Kidney glomerular epithelial cell (primary cell): ENCODE measurements at places on chromosomes 4 and X.

DNA sequence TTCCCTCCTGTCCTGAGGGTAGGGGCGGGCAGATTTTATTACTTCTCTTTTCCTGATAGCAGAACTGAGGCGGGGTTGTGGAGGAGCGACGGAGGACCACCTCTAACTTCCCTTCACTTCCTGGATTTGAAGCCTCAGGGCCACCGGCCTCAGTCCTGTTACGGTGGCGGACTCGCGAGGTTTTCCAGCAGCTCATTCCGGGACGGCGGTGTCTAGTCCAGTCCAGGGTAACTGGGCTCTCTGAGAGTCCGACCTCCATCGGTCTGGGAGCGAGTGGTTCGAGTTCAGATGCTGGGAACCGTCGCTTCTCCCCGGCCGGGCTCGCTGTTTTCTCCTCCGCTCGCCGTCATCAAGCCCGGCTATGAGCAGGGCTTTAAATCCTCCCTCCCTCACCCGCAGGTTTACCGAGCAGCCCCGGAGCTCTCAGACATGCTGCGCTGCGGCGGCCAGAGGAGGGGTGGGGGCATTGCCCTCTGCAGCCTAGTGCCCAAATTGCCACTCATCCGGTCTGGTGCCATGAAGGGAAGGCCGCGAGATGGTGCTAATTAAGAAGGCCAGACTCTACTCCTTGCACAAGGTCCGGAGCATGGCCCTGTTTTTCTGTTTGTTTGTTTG lies 23.3 kb downstream of the HAND2 start:
- no peak for DNase-seq

DNA sequence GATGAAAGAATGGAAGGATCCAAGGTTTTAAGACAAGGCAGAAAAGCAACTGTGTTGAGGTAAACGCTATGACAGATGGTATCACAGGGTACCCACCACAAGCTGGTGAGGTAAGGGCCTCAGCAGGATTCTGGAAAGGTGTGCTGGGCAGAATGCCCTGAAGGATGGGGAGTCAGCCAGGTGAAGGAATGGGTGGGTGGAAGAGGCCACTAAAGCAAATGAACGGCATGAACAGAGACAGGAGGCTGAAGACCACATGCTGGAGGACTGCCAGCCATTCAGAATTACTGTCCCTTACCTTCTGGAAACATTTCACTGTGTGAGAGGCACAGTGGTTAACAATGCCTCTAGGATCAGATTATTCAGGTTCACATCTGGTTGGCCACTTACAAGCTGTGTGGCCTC lies 23.6 kb downstream of the GPRIN3 start:
- no peak for DNase-seq

- peak; percentile 2 for DNase-seq
These were observed 3.8 kb upstream of the CENPC start for GRCh38 chr4:67549123-67549522.

GRCh38 chrX:42378857-42379256 lies 399.1 kb downstream of the PPP1R2C start:
- DNase-seq = no peak

GRCh38 chr4:7154351-7154981 lies 37.9 kb upstream of the SORCS2 start:
- DNase-seq = no peak

- DNase-seq = no peak
These were observed at the start of gene SOWAHD for GRCh38 chrX:119757979-119758730. Gene SOWAHD, plus strand, starts transcription at chrX:119758588. Its CDS starts 80 bp downstream, at chrX:119758668.

- DNase-seq = peak; percentile 23
These were observed 59.2 kb downstream of the SLC7A11 start for GRCh38 chr4:138182838-138183426.

DNA sequence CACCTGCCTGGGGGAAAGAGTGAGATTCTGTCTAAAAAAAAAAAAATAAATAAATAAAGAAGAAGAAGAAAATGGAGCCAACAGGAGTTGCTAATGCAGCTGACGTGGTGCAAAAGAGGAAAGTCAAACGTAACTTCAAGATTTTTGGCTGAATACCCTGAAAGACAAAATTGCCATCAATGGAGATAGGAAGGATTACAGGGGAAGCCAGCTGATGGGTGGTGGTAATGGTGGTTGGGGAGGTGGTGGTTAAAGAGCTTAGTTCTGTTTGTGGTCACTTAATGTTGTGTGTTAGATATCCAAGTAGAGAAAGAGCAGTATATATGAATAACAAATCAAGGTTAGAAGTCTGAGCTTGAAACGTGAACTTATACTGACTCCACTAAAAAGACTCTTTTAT lies 225.4 kb downstream of the ARHGAP24 start:
- no peak for DNase-seq

DNA sequence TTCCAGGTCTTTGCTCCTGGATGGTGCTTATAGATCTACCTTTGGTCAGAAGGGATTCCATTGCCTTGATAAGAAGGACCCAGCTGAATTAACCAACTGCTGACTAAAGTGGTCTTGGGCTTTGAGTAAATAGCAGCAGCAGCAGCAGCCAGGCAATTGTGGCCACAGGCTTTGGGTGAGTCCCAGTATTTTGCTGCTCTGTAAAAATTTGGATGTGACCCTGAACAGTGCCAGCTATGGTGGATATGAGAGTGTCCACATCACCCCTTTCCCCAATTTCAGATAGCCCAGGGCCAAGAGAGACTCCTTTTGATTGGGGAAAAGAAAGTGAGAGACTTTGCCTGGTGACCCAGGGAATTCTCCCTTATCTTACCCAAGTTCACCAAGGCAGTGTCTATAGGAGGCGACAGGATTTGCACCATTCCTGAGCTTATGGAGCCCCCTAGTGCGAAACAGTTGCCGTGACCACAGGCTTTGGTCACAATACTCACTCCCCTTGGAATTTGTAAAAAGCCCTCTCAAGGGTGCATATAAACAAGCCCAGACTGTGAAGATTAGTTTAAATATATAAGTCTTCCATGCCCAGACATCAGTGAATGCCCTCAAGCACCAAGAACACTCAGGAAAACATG lies 518.0 kb downstream of the TMA16 start:
- no peak for DNase-seq

- DNase-seq = no peak
These were observed 109.5 kb downstream of the TAB3 start for GRCh38 chrX:30779453-30780030.

GRCh38 chr4:118284169-118284568 lies 68.6 kb downstream of the PRSS12 start:
- DNase-seq = no peak

- peak; percentile 82 for DNase-seq
These were observed 155.7 kb downstream of the CHIC2 start for GRCh38 chr4:53908661-53909078.

DNA sequence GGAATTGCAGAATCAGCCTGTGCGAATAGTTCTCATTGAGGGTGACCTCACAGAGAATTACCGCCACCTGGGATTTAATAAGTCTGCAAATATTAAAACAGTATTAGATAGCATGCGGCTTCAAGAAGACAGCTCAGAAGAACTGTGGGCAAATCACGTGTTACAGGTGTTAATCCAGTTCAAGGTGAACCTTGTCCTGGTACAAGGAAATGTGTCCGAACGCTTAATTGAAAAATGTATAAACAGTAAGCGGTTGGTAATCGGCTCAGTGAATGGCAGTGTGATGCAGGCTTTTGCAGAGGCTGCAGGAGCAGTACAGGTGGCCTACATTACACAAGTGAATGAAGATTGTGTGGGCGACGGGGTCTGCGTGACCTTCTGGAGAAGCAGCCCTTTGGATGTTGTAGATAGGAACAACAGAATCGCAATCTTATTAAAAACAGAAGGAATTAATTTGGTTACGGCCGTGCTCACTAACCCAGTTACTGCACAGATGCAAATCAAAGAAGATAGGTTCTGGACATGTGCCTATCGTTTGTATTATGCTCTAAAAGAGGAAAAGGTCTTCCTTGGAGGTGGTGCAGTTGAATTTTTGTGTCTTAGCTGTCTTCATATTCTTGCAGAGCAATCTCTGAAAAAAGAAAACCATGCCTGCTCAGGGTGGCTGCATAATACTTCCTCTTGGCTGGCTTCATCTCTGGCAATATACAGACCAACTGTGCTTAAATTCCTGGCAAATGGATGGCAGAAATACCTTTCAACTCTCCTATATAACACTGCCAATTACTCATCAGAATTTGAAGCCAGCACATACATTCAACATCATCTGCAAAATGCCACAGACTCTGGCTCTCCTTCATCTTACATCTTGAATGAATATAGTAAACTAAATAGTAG lies 10.7 kb downstream of the BBS12 start:
- no peak for DNase-seq

DNA sequence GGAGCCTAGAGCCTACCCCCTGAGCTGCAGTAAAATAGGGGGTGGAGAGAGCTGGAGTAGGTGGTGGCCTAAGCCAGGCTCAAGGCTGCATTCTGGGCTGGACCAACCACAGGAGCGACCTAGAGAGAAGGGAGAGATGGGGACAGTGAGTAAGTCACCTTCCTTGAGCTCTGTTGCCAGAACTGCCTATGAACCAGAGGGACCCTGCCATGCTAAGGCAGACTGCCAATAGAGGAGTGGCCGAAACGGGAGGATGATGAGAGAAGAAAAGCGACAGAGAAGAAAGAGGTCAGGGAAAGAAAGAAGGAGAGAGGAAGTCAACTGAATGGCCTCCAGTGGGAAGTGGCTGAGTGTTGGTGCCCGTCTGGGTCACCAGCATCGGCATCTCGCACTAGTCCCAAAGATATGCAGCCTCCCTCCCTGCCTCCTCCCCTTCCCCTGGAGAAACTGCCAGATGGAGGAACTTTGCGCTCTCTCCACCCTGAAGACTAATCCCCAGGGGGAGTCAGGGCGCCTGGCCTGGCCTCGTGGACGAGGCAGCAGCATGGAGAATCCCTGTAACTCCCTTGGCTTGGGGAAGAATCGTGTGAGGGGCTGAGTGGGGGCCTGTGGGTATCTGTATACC lies 28.8 kb downstream of the ELF4 start:
- DNase-seq = no peak

DNA sequence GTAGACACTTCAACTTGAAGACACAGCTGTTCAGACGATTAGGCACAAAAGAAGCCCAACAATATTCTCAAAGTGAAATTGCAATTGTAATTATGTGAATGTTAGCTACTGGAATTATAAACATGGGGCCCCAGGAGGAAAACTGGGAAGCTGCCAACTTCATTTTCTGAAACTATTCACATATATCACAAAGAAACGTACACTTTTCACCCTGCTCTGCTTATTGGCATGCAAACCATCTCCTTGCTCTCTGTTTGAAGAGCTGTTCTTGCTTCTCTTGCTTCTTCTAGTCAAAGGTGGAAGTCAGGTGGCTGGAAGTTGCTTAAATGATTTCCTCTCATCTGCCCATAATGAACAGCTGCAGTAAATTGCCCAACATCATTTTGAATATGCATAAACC lies 320.1 kb downstream of the CFAP299 start:
- no peak for DNase-seq

DNA sequence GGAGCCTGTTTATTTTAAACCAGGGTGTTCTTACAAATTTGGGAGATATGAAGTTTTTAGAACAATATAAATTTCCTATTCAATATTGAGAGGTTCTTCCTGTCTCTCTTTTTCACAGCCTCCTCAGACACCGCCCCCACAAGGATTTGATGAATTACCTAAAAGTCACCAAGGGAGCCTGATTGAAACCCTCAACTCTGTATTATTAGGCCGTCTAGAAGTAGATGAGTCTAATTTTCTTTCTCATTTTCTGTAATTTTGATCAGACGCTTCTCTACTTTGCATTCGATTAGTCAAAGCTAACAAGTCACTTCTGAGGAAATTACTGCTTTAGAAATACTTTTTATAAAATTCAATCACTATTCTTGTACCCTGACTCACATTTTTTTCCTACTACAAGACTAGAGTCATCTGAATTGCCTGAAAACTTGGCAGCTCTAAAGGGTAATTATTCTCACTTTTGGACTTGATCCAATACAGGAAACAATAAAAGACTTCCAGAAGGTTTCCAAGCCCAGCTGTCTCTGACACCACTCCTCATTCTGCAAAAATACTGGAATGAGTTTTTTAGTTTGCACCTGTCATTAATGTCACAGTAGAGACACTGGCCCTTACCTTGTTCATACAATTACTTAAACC lies 111.2 kb downstream of the ELOVL6 start:
- DNase-seq = peak; percentile 45

DNA sequence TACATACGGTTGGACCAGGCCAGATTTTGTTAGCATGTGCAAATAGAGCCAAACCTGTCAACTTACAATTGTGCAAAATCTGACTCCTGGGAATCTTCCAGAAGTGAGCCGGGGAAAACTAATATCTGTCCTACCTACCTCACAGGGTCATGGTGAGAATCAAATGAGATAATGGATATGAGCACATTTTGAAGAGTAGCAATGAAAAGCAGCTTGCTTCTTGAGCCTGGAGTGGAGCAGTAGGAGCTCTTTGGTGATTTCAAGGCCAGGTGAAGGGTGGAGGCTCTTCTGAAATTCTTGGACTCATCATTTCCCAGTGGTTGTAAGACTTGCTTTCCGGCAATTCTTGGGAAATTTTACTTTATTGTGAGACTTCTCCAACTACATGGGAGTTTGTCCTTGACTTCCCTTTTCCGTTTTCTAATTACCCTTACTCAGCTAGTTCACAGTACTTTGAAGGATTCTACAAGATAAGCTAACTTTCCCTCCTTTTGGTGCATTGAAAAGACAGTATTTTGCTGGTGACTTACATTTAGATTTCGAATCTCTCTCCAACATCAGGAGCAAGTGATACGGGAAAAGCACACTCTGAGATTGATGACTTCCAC lies 12.2 kb downstream of the PLAC1 start:
- DNase-seq = no peak

GRCh38 chrX:29172880-29173279 lies 585.6 kb downstream of the IL1RAPL1 start:
- DNase-seq = no peak

DNA sequence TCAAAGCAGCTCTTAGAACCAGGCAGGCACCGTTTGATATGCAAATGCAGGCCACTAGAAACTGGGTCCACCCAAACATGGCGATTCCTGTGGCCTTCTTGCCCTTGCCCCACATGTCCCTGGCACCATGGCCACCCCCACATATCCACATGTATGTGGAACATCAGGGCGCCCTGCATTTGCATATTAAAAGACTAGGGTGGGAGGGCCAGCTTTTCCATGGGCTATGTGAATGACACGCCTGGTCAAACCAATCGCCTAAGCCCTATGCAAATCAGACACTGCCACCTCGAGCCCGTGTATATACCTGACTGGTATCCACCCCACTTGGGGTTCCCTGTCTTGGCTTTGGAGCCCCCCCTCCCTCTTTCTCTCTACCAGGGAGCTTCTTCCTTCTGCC lies 107.0 kb downstream of the ABLIM2 start:
- no peak for DNase-seq

DNA sequence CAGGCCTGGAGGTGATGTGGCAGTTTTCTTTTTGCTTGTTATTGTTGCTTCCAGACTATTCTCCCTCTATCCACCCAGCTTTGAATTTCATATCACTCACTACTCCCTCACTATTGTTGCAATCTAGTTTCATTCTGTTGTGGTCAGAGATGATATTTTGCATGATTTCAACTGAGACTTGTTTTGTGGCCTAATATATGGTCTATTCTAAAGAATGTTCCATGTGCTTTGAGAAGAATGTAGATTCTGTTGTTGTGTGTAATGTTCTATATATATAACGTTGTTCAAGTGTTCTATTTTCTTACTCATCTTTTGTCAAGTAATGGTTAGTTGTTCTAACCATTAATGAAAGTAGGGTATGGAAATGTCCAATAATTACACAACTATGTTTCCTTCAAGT lies 59.0 kb downstream of the THOC2 start:
- DNase-seq = no peak
